ENCODE measurements at places on chromosomes 6 and 20.

DNA sequence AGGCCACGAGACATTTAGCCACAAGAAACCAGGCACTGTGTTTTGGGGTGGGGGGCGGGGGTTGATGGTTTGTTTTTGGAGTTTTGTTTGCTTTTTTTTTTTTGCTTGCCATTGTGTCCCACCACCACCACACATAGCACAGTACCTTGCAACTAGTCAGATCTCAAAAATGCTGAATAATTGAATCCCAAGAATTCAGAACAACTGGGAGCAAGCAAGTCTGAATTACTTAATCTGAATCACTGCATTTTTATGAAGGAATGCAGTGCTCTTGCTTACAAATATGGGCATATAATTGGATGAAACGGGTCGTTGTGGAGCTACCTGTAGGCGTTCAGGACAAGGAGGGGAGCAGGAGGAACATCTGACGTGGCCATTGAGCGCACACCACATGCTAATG, 151.5 kb upstream of the CDYL start:
- no peak for DNase-seq

DNA sequence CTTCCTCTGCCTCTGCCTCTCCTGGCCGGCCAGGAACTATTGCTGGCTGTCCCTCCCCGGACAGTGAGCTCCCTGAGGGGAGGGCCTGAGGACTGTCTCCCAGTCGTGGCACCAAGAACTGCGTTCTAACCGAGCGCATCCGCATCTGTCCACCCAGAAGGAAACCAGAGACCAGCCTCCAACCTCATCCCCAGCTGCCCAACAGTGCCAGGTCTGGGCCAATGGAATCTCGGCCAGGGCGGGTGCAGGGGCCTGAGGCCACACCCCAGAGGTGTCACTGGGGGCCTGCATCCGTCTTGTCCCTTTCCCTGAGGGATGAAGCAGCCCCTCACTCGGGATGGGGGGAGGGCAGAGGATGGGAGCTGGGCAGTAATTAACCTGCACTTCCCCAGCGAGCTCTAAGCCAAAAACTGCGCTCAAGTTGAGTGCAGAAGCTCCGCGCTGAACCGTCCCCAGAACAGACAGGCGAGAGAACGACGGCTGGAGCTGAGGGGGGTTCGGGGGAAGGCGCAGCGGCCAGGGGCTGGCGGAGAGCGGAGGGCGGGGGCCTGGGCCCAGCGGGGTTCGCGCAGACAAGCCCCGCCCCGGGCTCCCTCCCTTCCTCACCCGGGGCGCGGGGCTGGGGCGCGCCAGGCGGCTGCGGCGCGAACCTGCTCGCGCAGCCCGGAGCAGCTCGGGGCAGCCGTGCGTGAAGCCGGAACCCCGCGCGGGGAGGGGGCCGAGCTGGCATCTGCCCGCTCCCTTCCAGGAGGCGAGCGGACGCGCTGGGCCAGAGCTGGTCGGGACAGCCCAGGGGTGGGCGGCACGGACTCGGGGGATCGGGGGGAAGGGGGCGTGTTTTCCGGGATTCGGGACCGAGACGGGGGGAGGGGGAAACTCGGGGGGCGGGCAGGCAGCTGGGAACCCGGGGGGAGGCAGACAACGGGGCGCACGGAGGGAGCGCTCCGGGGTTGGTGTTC, 1.4 kb downstream of the TFEB start:
- DNase-seq, result peak; percentile 72

DNA sequence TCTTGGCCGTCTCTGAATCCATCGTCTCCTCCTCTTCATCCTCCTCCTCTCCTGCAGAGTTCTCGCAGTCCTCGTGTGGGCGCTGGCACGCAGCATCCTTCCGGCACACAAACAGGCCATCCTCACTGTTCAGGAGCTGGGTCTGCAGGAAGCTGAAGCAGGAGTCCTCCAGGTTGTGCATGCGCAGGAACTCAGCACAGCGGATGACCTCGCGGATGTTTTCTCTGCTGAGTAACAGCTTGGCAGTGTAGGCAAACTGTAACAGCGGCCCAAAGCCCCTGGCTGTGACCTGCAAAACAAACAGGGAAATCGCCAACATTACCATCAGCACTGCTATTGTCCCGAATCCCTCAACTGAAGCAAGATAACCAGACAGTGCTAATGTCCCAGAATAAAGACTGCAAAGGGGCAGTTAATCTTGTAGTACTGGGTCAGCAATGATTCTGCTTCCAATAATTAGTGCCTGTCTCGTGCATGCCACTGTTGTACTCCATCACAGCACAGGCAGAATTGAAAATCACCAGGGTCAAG, 57.4 kb downstream of the GJA10 start:
- DNase-seq, result no peak

DNA sequence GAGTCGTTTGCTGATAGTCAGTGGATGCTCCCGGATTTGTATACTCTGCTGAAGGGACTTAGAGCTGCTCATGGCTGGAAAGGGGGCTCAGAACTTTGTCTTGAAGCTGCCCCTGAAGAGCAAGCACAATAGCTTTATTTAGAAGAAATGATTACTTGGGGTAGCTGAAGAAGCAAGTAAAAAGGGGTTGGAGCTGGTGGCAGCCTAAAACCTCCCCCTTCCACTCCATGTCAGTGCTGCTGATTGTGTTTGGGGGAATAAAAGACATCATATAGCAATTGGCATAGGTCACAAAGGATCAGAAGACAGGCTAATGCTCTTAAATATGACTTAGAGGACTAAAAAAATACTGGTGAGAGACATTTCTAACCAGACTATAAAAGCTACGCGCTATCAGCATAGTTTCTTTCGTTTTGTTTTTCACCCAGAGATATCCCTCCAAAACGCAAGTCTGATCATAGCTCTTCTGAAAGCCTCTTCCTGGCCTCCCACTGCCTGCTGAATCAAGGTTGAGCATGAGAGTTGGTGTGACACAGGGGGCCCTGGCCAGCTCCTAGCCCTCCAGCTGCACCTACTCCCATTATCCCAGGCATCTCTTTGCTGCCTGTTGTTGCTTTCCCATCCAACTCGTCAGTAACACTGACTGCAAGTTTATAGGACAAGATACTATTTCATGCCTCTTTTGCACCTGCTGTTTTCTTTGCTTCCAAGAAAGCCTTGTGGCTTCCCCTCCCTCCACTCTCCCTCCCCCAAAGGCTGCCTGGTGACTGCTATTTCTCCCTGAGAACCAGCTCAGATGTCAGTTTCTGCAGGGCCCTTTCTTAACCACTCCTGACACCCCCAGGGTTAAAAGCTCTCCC, 33.9 kb upstream of the SGK1 start:
- DNase-seq, result no peak

DNA sequence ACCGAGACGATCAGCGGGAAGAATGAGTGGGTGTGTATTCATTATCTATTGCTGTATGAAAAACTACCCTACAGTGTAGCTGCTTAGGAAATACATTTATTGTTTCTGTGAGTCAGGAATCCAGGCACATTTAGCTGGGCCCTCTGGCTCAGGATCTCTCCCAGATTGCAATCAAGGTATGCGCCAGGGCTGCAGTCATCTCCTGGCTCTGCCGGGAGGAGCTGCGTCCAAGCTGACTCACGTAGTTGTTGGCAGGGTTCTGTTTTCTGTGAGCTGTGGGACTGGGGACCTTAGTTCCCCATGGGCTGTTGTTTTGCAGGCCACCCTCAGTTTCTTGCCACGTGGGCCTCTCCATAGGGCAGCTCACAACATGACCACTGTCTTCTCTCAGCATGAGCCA, 68.2 kb upstream of the FUCA2 start:
- DNase-seq, result no peak

GRCh38 chr6:42963855-42964605, 3.5 kb downstream of the GNMT start:
- peak; percentile 50 for DNase-seq

DNA sequence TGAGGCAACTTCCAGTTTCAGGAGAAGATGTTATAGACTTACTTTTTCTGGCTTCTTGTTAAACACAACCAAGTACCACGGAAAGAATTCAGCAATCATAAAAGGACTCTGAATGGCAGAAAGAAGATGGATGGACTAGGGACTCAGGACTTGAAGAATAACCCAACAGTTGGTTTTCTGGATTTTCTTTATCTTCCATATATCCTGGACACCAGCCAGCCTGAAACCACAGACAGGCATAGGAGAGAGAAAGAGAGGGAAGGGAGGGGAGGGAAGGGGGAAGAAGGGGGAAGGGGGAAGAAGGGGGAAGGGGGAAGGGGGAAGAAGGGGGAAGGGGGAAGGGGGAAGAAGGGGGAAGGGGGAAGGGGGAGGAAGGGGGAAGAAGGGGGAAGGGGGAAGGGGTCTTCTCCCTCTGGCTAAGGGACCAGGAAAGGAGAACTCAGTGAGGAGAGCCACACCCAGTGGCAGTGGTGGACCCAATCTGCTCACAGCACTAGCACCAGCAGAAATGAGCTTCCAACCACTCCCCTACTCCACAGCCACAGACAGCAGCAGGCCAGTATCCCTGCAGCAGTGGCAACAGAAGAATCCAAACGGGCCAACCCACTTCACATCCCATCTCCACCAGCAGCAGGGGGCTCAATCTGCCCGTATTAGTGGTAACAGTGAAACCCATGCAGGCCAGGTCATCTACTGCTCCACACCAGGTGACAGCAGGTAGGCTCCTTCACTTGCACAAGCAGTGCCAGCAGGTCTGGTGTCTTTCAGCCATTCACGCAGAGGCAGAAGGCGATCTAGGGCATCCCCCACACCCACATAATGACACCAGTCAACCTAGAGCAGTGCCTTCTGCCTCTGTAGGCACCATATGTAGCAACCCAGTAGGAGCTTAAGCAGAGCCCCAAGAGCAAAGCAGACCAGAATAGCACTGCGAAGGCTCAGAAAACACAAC, 78.6 kb downstream of the TRMT6 start:
- no peak for DNase-seq

- DNase-seq, result no peak
Measured at GRCh38 chr20:60579941-60580515, 621.8 kb downstream of the CDH26 start.

DNA sequence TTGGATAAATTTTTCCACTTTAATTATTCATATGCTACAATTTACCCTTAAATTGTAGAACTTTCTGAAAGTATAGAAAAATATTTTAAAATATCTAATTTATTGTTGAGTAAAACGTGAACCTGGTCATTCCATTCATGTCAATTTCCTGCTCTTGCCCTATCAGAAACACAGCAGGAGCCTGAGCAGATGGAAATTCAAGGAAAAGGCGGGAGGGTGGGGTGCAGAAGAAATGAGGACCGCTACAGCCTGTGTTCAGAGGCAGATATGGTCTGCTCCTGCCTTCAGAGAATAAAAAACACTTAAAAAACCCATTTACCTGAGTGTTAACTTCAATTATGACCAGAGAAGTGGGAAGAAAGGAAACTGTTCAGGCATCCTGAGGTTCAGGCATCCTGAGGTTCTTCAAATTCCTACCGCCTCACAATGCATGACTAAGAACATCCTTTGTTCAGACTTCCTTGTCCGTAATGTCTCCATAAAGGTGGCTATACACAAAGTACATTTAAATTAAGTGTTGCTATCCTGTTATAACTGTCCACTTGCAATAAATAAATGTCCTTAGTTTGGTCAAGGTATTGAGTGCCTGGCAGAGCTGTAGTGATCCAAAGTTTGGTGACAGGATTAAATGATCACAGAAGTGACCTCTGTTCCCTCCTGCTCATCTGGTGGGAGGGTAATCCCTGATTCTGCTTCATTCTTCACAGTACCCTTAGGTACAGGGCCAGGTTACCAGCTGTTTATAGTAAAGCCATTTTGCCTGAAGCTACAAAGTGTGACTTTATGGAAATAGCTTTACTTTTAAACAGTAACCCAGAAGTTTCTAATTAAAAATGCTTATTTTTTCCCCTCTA, 109.1 kb downstream of the MAN1A1 start:
- DNase-seq, result no peak

- DNase-seq, result peak; percentile 52
Measured at GRCh38 chr6:108561742-108562502, 1.2 kb downstream of the FOXO3 start.

DNA sequence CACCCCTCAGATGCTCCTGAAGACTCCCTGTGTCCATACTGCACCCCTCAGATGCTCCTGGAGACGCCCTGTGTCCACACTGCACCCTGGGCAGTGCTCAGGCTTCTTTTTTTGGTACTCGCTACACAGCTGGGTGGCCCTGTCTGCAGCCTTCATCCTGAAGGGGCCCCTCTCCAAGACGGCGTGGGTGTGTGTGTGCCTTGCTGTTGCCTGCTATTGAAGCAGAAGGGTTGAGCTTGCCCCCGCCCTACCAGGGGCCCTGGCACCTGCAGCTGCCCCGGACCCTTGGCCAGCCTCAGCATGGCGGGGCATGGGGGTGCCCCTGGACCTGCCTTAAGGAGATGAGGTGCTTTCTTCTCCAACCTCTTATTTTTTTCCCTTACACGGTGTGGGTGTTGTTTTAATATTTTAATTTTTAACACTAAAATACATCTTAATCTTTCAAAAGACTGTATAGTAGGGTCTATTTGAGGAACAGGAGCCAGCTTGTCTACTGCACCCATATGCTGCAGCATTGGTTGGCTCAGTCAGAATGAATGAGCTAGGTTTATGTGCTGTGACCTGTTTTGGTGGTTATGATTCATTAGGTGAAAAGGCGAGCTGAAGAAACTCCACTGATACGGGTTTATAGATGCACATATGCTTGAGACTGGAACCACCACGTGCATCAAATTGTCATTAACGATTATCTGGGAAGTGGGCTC, 135.9 kb downstream of the AGPAT4 start:
- DNase-seq, result no peak

DNA sequence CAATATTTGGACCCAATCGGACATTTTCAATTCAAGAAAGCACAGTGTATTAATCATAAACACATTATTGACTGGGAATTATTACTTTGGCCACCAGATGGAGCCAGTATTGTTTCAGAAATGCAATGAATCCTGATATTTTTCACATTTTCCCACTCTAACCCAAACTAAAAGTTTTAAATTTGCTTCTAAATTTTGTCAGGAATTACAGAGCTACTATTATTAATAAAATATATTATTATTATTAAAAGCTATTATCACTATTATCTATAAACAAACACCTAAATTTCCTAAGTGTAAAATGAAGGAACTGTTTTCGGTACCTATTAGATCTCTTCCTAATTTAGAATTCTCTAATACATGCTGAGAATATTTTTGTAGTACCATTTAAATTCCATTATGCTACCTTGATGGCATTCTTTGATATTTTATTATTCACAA, 245.3 kb downstream of the OGFRL1 start:
- peak; percentile 21 for DNase-seq

- no peak for DNase-seq
Measured at GRCh38 chr6:163301726-163302635, 112.5 kb upstream of the QKI start.

Data from suppressor macrophage treated with lipopolysaccharide for 4 hours (primary cell).